ENCODE measurements at places on chromosomes 7 and 10.

DNA sequence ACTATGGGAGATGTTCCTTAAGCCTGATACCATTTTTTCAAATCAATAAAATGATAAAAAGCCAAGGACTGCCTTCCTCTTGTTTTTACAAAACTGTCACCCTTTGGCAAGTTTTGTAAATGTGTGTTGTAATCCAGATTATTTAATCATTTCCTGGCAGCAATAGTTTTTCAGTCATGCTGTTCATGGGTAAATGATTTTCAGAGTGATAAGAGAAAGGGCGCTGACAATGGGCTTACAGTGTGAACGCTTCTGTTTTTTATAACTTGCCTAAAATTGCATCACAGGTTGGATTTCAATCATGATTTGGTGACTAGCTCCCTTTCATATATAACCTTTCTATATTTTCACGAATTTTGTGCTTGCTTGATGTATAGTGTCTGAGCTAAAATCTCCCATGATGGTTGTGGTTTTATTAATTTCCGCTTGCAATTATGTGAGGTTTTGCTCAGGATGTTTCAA, 19.0 kb upstream of the DMBT1 start:
- no peak for DNase-seq

DNA sequence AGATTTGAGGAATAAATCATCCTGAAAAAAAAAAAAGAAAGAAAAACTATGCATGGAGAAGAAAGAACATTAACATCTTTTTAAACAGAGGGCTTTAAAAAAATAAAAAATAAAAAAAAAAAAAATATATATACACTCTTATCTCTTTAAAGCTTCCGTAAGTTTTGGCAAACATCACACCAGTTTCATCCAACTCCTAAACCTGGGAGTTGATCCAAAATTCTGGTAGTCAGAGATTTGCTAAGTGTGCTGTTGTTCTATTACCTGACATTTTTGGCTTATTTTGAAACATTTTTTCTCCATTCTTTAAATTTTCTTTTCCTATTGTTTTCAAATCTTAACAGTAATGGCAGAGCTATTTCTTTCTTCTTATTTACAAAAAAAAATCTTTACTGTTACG, 273.1 kb downstream of the AGMO start:
- no peak for DNase-seq

DNA sequence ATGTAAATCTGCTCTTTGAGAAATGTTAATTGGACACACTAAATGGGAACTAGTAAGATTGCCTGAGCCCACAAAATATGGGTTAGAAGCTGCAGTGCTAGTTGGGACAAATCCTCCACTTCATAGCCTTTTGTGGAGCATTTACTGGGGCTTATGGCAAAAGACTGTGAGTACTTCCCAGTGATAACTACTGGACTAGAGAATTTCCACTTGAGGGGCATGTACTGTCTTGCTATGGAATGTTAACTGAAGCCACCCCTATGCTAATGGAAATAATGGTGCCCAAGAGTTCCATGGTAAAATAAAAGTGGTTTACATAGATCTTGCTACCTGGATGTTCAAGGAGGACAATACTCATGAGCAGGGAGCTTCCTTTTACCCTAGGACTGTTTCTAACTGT, 29.3 kb downstream of the AVL9 start:
- no peak for DNase-seq

- DNase-seq, result no peak
Measured at GRCh38 chr10:93751124-93751523, 6.6 kb upstream of the LGI1 start.

DNA sequence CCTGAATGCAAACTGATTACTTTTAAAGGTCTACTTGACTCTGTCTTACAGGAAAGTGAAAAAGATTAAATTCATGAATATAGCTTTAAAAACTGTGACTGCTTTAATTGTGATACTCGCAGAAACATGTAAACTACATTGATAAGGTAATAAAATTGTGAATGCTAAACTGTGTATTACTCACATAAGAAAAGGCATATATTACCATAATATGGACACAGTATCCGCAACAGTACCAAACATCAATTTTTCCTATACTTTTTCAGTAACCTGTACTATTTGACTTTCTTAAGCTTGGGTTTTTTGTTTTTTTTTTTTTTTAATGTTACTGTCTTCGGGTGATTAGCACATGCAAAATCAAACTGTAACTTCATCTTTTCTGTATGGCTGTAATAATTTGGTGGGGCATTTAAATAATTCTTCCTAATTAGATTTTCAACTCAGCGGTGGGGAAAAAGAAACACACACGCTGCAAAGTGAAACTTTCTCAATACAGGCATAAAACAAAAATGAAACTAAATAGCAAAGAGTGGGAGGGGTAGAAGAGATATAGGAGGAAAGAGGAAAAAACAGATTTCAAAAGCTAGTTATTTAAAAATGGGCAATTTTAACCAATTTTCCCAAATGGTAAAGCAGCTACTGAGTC, 23.2 kb downstream of the NT5C3A start:
- no peak for DNase-seq

DNA sequence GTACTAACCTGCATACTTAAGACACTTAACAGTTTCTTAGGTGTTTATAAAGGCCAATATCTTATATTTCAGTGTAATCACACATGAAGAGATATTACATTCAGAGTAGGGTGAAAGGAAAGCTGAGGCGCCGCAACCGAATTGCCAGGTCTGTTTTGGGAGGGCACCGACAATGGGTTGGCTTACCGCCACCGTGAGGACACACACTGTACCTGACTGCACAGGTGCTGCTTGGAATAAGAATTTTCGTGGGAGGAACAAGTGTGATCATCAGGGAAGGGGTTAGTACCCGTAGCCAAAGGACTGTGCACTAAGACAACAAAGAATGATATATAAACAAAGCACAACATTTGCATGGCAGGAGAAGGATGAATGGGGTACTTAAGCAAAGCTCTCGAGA, 591.8 kb downstream of the SUGCT start:
- DNase-seq, result no peak

- DNase-seq, result no peak
Measured at GRCh38 chr10:123583639-123584418, 82.3 kb upstream of the GPR26 start.
